ENCODE measurements at places on chromosomes 4 and X.

GRCh38 chr4:181364504-181364903 lies 878.7 kb upstream of the TENM3 start:
- no peaks in the 10 kb centered on the region for H3K4me1 ChIP-seq
- no peak for DNase-seq
- H3K27ac ChIP-seq: no peak overlapping the region

DNA sequence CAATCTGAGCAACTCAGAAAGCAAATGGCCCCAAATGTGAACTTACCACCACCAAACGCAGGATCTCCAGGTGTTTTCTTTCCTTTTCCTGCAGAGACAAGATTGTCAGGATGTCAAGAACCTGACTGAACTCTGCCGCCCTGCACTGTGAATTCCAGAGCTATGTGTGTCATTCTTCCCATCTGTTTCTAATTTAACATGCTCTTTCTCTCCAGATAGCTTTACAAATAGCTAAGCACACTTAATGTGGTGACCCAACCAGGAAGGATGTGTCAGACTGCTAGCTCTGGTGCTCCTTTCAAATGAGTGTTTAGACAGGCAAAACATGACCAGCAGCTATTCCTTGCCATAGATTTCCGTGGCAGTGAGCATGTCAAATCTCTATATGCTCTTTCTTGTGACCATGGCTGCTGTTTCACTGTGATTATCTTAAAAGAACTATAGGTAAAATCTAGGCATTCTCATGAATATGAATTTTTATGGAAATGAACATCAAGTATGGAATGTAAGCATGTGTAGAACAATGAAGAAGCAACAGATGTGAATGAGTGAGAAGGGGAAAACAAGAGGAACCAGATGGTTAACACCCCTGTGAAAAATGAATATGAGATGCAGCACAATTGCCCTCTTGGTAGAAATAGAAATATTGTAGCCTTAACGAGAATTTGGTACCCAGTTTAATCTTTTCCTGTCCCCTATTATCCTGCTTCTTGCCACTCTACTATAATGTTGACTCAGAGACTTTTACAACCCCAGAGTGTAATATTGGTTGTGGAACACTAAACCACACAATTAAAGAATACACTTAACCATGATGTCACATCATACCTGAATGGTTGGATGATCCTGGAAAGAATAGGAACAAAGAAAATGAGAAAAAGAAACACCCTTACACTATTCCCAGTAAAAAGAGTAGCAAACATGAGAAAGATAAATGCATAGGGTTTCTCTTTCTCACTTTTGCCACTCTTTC lies 247.8 kb upstream of the DKK2 start:
- H3K4me3 ChIP-seq: no peak overlapping the region
- DNase-seq: no peak

DNA sequence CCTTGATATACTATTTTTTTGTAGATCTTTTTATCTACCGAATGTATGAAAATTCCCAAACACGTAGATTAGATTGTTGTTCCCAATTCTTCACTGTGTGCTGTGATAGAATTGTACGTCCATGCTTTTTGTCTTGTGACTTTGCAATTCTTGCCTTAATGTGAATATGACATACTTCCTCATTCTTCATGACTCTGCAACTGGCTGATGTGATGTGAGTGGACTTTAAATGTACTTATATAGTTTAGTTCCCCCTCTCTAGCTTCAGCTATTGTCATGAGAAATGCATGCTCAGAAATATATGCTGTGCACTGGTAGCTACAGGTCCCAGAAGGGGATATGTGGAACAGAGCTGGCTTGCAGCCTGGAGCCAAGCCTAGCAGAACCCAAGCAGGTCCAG lies 89.4 kb downstream of the FTHL17 start:
- no peak for DNase-seq
- H3K27me3 ChIP-seq: peaks cover 3% of the 10 kb centered on the region
- H3K27ac ChIP-seq: no peak overlapping the region

GRCh38 chrX:112851161-112851779 lies 10.6 kb upstream of the AMOT start:
- no peaks in the 10 kb centered on the region for H3K36me3 ChIP-seq
- DNase-seq: no peak
- no peaks in the 10 kb centered on the region for H3K4me1 ChIP-seq
- H3K4me3 ChIP-seq: no peak overlapping the region
- H3K27ac ChIP-seq: no peak overlapping the region

GRCh38 chr4:185638093-185638492 lies 102.8 kb upstream of the PDLIM3 start:
- no peaks in the 10 kb centered on the region for H3K36me3 ChIP-seq
- H3K4me1 ChIP-seq: peaks cover 6% of the 10 kb centered on the region
- no peak for DNase-seq
- H3K4me3 ChIP-seq: no peak overlapping the region
- peaks cover 42% of the 10 kb centered on the region for H3K27me3 ChIP-seq
- no peak overlapping the region for H3K27ac ChIP-seq

DNA sequence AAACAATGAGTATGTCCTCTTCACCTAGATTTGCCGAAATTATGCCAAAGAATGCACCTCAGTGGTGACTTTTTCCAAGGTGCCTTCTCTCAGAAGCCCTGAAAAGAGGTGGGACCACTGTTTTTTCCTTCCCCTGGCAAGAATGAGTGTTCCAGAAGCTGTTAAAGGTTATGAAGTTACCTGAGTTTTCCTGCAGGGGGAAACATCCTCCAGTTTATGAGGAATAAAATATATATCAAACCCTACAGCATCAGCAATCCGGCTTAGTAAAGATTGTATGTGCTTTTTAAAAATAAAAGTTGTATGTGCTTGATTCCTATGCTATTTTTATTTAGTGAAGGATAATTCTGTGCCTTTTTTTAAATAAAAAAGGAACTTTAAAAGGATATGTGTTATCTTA lies 73.3 kb downstream of the RBM46 start:
- no peaks in the 10 kb centered on the region for H3K4me1 ChIP-seq
- DNase-seq: no peak
- H3K27ac ChIP-seq: no peak overlapping the region
- peaks cover 1% of the 10 kb centered on the region for H3K27me3 ChIP-seq

GRCh38 chr4:40264995-40265909 lies 68.4 kb downstream of the RHOH start:
- H3K27ac ChIP-seq: peak overlapping the region; percentile 98
- no peaks in the 10 kb centered on the region for H3K36me3 ChIP-seq
- peak overlapping the region; percentile 85 for H3K4me3 ChIP-seq

GRCh38 chr4:77095101-77095821 lies 19.5 kb upstream of the CCNI start:
- H3K27ac ChIP-seq: no peak overlapping the region
- no peaks in the 10 kb centered on the region for H3K27me3 ChIP-seq
- H3K4me3 ChIP-seq: no peak overlapping the region

DNA sequence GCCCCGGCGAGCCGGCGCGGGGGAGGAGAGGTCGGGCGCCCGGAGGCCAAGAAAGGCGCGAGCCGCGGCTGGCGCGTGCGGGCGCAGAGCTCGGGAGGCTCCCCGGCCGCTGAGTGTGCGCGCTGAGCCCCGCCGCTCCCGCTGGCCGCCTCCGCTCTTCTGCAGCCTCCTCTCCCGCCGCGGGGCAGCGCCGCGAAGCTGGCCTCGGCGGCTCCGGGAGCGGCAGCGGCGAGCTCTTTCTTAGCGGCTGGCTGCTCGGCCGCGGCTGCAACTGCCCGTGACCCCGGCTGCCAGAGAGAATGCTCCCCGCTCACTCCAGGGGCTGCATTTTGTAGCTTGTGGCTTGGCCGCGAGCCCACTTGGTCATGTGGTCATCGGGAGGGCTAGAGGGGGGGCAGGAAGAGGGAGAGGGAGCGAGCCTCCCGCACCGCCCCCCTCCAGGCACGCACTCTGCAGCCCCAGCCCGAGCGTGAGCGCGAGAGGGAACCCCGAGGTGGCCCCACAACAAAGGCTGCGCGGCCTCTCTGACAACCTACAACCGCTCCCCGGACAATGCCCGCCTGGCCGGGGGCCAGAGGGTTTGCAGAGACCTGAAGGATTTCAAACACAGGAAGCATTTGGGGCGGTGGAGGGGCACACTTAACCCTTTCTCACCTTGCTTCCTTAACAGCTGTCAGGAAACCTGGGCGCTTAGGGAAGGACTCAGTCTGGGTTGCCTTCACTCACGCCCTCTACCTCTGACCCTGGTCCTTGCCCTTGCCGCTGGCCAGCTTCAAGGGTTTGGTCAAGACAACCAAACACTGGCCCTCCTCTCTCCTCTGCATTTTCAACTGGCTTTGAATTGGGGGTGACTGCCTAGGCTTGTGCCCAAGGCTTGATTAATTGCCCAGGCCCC lies at the start of gene APLN:
Gene APLN, minus strand, starts transcription at position 305 of the 895 bp plus-strand sequence. CDS start 326 bp downstream, outside the sequence.
- peaks cover 18% of the 10 kb centered on the region for H3K27me3 ChIP-seq
- no peak for DNase-seq
- H3K4me3 ChIP-seq: peak within 1 kb of the TSS; percentile 70
- H3K27ac ChIP-seq: peak within 1 kb of the TSS; percentile 41
- H3K36me3 ChIP-seq: no peaks in the 10 kb centered on the region
- H3K4me1 ChIP-seq: peaks cover 19% of the 10 kb centered on the region

GRCh38 chr4:79626101-79626500 lies 218.1 kb upstream of the GK2 start:
- peaks cover 9% of the 10 kb centered on the region for H3K4me1 ChIP-seq
- H3K27me3 ChIP-seq: no peaks in the 10 kb centered on the region
- DNase-seq: no peak
- no peak overlapping the region for H3K27ac ChIP-seq
- H3K36me3 ChIP-seq: no peaks in the 10 kb centered on the region

- H3K4me1 ChIP-seq: peaks cover 6% of the 10 kb centered on the region
- DNase-seq: no peak
- H3K36me3 ChIP-seq: no peaks in the 10 kb centered on the region
- peak within 1 kb of the TSS; percentile 83 for H3K27ac ChIP-seq
- peak within 1 kb of the TSS; percentile 84 for H3K4me3 ChIP-seq
These were observed at the start of gene SMARCA1 for GRCh38 chrX:129523079-129523911. SMARCA1 (minus strand) TSS chrX:129523490; CDS start chrX:129523370, 120 bp downstream.

DNA sequence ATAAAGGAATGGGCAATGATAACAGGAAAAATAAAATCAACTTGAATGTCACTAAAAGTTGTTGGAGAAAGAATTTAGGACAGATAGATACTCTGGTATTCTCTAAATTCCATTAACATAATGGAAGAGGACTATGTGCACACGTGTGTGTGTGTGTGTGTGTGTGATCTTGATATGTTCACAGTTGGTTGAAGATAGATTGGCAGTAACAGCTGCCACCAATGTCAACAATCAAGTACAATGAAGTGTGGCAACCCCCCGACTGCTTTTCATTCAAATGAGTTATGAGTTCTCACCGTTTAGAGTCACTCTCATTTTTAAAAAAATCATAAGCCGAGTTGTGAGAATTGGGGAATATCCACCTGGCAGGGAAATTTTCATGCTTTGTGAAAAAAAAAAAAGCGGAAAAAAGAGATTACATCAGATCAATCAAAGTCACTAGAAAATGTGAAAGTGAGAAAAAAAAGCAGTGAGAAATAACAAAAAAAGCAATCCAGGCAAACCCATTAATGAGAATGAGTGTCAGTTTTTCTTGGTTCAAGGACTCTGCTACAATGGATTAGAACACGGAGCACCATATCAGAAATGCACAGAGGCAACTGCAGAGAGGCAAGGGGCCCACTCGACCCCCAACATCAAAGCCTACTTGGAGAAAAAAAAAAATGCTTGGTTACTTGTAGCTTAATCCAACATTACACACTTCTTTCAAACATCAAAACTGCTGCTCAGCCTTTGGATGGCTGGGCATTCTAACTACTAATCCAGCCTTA lies 414.9 kb upstream of the PITX2 start:
- no peaks in the 10 kb centered on the region for H3K27me3 ChIP-seq
- no peak overlapping the region for H3K4me3 ChIP-seq
- H3K36me3 ChIP-seq: no peaks in the 10 kb centered on the region
- no peak overlapping the region for H3K27ac ChIP-seq
- no peak for DNase-seq
- no peaks in the 10 kb centered on the region for H3K4me1 ChIP-seq

DNA sequence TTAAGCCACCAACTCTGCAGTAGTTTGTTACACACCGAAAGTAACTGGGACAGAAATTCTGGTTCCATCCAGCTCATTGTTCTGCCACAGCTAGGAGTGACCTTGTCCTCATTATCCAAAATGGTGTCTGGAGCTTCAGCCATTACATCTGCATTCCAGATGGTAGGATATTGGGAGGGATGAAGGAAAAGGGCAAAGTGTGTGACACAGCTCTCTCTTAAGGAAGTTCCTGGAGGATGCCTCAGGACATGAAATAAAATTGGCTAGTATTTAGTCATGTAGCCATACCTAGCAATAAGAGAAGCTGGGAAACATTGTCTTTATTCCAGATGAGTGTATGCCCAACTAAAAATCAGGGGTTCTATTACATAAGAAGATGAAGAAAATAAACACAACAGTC lies 262.0 kb downstream of the BCOR start:
- H3K4me1 ChIP-seq: no peaks in the 10 kb centered on the region
- no peaks in the 10 kb centered on the region for H3K27me3 ChIP-seq
- H3K4me3 ChIP-seq: no peak overlapping the region
- no peak for DNase-seq
- H3K27ac ChIP-seq: no peak overlapping the region
- H3K36me3 ChIP-seq: no peaks in the 10 kb centered on the region

DNA sequence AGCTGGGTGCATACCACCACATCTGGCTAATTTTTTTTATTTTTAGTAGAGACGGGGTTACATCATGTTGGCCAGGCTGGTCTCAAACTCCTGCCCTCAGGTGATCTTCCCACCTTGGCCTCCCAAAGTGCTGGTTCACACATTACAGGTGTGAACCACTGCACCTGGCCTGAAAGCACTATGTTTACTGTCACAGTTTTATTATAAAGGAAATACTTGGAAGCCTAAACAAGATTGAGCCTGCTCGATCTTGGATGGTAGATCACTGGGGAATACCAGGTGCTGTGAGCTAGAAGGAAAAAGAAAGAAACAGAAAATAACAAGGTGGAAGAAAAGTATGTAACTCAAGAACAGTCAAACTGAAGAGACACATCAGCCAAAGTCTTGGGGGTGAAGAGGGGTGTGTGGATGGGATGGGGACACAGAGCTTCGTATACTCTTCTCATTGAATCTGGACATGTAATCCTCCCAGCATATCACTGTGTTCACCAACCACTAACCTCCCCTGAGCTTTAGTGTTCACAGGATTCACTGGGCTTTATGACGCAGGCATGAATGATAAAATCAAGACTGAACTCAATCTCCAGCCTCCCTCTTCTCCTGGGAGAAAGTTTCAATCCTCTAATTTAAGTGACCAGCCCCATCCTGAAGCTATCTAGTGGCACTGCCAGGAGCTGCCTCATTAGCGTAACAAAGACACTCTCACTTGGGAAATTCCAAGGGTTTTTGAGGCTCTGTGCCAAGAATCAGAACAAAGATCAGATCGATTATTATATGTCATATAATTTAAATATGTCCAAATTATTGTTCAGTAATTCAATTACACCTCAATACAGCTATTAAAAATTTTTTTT lies 40.9 kb downstream of the PDS5A start:
- no peak overlapping the region for H3K4me3 ChIP-seq
- no peak for DNase-seq
- peaks cover 73% of the 10 kb centered on the region for H3K4me1 ChIP-seq
- peak overlapping the region; percentile 79 for H3K27ac ChIP-seq

GRCh38 chr4:141207961-141208360 lies 12.7 kb upstream of the ZNF330 start:
- peaks cover 5% of the 10 kb centered on the region for H3K4me1 ChIP-seq
- no peak for DNase-seq
- H3K36me3 ChIP-seq: no peaks in the 10 kb centered on the region
- H3K4me3 ChIP-seq: no peak overlapping the region
- H3K27ac ChIP-seq: no peak overlapping the region

- no peak overlapping the region for H3K4me3 ChIP-seq
- H3K27ac ChIP-seq: no peak overlapping the region
- peaks cover 22% of the 10 kb centered on the region for H3K27me3 ChIP-seq
- no peak for DNase-seq
- no peaks in the 10 kb centered on the region for H3K4me1 ChIP-seq
- H3K36me3 ChIP-seq: no peaks in the 10 kb centered on the region
These were observed 20.0 kb downstream of the PHOX2B start for GRCh38 chr4:41728573-41728913.
